Tibial artery (tissue), 4 donors: ENCODE measurements at places on chromosomes 2 and 18.

DNA sequence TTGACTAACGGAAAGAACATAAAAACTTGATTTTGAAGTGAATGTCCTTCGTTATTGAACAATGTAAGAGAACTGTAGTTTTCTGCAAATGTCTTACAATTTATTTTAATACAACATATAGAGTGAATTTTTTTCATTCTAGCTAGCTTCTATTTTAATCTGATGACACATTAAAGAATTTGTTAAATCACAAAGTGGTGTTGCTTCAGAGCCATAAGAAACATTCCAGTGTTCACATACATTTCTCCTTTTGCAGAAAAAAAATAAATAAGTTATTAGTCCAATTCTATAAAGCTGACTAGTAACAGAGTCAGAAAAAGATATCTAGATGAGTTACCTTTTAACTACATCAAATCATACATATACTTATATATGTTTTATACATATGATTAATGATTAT is 914.3 kb upstream of the SLC39A10 start:
- DNase-seq: no peak
- no peaks in the 10 kb centered on the region for H3K4me1 ChIP-seq
- no peaks in the 10 kb centered on the region for H3K36me3 ChIP-seq
- H3K4me3 ChIP-seq: no peak overlapping the region
- H3K27ac ChIP-seq: no peak overlapping the region

- H3K4me1 ChIP-seq: no peaks in the 10 kb centered on the region
- no peaks in the 10 kb centered on the region for H3K27me3 ChIP-seq
- H3K36me3 ChIP-seq: no peaks in the 10 kb centered on the region
- H3K4me3 ChIP-seq: no peak overlapping the region
- no peak overlapping the region for H3K27ac ChIP-seq
Observed at GRCh38 chr2:1910592-1911246, 166.4 kb upstream of the PXDN start.

GRCh38 chr2:132419941-132420340 is 3.3 kb downstream of the GPR39 start:
- H3K27ac ChIP-seq: no peak overlapping the region
- no peaks in the 10 kb centered on the region for H3K36me3 ChIP-seq
- H3K27me3 ChIP-seq: no peaks in the 10 kb centered on the region
- no peak overlapping the region for H3K4me3 ChIP-seq
- no peaks in the 10 kb centered on the region for H3K4me1 ChIP-seq

- peaks cover 48% of the 10 kb centered on the region for H3K4me1 ChIP-seq
- H3K4me3 ChIP-seq: peak overlapping the region; percentile 93
- peaks cover 4% of the 10 kb centered on the region for H3K36me3 ChIP-seq
- H3K27me3 ChIP-seq: no peaks in the 10 kb centered on the region
Observed at GRCh38 chr18:22170421-22171257, 1.2 kb downstream of the GATA6 start.

GRCh38 chr2:69525261-69525660 is 88.0 kb upstream of the NFU1 start:
- no peak for DNase-seq
- H3K4me1 ChIP-seq: no peaks in the 10 kb centered on the region
- no peaks in the 10 kb centered on the region for H3K27me3 ChIP-seq
- peaks cover 96% of the 10 kb centered on the region for H3K36me3 ChIP-seq

- H3K4me3 ChIP-seq: peak overlapping the region; percentile 46
- no peak for DNase-seq
- no peaks in the 10 kb centered on the region for H3K27me3 ChIP-seq
- no peaks in the 10 kb centered on the region for H3K4me1 ChIP-seq
- H3K27ac ChIP-seq: peak overlapping the region; percentile 17
Observed at GRCh38 chr18:62505669-62506494, 16.9 kb upstream of the ZCCHC2 start.

DNA sequence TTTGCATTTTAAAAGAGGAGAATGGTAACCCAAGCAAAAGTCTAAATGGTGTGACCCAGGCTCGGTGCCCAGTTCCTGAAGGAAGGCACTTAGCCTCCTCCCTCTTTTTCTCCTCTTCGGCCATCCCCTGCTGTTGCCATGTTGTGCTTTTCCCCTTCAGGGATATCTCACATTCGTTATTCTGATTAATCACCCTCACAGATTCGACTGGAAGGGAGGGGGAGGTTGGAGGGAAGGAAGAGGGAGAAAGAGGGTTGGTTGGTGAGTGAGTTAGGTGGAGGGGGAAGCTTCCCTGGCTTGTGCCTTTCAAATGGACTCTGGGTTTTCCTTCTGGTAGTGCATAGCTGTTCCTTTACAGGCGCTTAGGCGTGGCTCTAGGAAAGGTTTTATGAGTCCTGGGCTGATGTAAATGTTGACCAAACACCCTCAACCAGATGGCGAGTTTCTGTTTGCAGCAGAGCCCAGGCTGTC is 39.0 kb upstream of the LYPD6B start:
- no peaks in the 10 kb centered on the region for H3K4me1 ChIP-seq
- no peak overlapping the region for H3K4me3 ChIP-seq
- peaks cover 4% of the 10 kb centered on the region for H3K27me3 ChIP-seq

DNA sequence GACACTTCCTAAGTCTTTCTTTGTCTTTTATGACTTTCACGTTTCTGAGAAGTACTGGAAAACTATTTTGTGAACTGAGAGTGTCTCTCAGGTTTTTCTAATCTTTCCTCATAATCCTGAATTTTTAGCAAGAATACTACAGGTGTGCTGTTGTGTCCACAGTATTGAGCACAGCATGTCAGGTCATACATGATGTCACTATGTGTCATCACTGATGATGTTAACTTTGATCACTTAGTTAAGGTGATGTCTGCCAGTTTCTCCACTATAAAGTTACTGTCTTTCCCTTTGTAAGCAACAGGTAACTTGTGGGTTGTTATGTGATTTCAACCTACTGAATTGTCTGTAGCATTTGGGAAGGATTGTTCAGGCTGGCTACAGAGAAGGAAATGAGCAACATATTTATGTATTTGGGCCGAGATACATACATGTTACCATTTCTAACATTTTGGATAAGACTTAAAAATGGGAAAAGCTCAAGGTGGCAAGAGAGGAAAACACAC is 11.1 kb downstream of the MATN3 start:
- H3K27ac ChIP-seq: no peak overlapping the region
- no peaks in the 10 kb centered on the region for H3K4me1 ChIP-seq
- no peaks in the 10 kb centered on the region for H3K36me3 ChIP-seq
- DNase-seq: no peak

DNA sequence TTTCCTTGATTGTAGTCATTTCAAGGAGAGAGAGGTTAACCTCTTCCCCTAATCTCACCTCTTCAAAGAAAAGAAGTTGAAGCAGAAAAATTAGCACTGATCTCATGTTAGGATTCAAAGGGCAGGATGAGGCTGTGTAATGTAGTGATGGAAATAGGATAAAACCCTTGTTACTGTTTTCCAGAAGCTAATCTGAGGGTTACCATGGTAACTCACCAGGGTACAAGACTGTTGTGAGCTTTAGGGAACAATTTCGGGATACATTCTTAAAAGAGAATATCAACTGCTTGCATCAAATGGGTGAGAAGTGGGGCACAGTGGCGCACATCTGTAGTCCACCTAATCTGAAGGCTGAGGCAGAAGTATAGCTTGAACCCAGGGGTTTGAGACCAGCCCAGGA is 64.9 kb upstream of the SLC39A10 start:
- H3K4me1 ChIP-seq: no peaks in the 10 kb centered on the region
- H3K4me3 ChIP-seq: no peak overlapping the region
- no peaks in the 10 kb centered on the region for H3K27me3 ChIP-seq

- H3K27ac ChIP-seq: no peak overlapping the region
- no peaks in the 10 kb centered on the region for H3K27me3 ChIP-seq
- H3K36me3 ChIP-seq: no peaks in the 10 kb centered on the region
- H3K4me3 ChIP-seq: no peak overlapping the region
- no peak for DNase-seq
Observed at GRCh38 chr2:18132697-18133096, 254.2 kb downstream of the KCNS3 start.

DNA sequence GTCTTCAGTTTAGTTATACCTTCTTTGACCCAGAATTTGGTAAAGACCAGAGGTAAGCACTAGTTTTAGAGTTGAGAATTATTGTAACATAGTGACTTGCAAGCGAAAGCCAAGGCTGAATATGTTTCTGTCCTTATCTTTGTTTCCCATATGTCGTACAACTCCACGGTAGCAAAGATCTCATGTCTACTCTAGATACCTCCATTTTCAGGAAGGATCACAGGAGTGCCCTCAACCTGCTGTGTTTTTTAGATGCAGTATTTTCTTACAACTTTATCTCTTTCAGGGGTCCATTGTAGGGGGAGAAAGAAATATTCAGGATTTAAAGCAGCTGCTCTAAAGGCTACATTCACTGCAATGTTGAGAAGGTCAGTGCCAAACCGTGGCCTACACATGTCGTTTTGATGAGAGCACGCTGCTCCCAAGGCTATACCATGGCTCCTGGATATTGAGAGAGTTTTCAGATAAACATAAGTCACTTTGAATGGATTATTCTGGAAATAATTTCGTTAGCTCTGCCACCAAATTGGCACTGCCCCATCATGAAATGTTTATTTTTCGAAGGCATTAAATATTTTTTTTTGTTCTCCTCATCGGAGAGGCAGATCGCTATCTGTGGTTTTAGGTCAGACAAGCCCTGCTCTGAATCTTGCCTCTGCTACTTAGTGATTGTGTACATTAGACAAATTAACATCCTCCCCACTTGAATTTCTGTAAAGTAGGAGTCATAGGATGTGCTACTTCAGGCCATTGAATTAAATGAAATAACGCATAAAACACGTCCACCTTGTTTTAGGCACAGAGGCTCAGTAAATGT is 2.1 kb downstream of the RHBDD1 start:
- no peak overlapping the region for H3K27ac ChIP-seq
- no peaks in the 10 kb centered on the region for H3K36me3 ChIP-seq
- no peak overlapping the region for H3K4me3 ChIP-seq
- no peaks in the 10 kb centered on the region for H3K27me3 ChIP-seq
- H3K4me1 ChIP-seq: peaks cover 9% of the 10 kb centered on the region

GRCh38 chr18:40855661-40856060 is 1099.4 kb upstream of the PIK3C3 start:
- no peak overlapping the region for H3K27ac ChIP-seq
- no peaks in the 10 kb centered on the region for H3K4me1 ChIP-seq
- no peaks in the 10 kb centered on the region for H3K27me3 ChIP-seq
- no peak overlapping the region for H3K4me3 ChIP-seq

DNA sequence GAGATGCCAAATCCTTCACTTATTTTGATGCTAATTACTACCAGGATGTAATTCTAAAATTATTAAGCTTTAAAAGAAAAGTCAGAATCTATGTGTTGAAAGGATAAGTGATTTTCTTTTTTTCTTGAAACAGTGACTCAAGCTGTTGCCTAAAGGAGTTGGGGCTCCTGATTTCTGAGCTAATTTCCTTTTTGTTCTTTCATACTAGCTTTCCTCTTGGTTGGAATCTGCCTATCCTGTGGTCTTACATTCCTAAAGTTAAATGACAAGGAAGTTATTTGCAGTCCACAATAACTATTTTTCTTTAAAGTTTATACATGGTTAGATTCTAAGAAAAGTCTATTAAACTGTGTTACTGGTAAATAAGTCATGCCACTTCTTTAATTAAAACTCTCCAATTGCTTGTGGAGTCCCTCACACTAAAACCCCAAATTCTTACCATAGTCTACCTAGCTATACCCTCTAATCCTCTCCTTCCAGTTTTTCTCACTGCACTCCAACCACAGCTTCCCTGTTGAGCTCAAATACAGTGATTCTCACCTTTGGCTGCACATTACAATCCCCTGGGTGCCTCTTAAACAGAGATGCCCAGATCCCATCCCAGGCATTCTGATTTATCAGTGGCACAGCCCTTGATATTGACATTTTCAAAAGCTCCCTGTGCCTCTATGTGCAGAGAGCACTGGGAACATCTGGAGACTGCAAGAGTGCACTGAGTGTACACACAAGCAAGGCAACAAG is 63.3 kb upstream of the EFEMP1 start:
- no peaks in the 10 kb centered on the region for H3K4me1 ChIP-seq
- no peak overlapping the region for H3K27ac ChIP-seq
- no peak for DNase-seq
- H3K27me3 ChIP-seq: no peaks in the 10 kb centered on the region
- no peaks in the 10 kb centered on the region for H3K36me3 ChIP-seq

DNA sequence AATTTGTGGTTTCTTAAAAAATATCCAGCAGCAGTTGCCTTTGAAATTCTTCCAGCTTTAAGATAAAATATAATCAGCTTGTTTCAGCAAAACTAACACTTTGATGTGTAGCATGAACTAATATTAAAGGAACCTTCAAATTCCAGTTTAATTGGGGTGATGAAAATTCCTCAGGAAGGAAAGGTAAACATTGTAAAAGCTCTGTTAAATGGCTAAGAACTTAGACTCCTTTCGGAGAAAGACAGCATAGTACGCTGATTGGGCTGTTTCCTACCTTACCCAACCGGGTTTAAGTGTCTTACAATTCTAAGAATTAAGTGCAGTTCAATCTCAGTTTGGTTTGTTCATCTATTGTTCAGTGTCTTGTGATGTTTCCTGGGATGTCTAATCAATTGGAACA is 108.3 kb downstream of the CDH7 start:
- no peaks in the 10 kb centered on the region for H3K27me3 ChIP-seq
- H3K4me3 ChIP-seq: no peak overlapping the region
- no peaks in the 10 kb centered on the region for H3K36me3 ChIP-seq
- DNase-seq: no peak

DNA sequence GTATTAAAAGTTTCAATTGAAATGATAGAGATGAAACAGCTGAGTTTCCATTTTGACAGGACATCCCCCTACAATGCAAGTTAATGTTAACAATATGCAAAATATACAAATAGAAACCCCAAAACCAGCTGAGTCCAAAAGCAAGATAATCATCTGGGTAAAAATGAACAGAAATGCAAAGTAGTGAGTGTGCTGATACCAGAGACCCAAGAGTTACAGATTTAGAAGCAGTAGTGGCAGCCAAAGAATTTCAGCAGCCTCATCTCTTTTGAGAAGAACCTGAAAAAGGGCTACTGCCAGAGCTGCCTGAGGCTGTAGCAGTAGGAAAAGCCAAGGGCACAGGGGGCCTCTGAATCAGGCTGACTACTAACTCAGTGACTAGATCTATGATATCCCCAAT is 82.6 kb downstream of the THADA start:
- peaks cover 61% of the 10 kb centered on the region for H3K4me1 ChIP-seq
- no peak for DNase-seq
- peaks cover 4% of the 10 kb centered on the region for H3K36me3 ChIP-seq
- no peaks in the 10 kb centered on the region for H3K27me3 ChIP-seq
- peak overlapping the region; percentile 65 for H3K27ac ChIP-seq
- no peak overlapping the region for H3K4me3 ChIP-seq

DNA sequence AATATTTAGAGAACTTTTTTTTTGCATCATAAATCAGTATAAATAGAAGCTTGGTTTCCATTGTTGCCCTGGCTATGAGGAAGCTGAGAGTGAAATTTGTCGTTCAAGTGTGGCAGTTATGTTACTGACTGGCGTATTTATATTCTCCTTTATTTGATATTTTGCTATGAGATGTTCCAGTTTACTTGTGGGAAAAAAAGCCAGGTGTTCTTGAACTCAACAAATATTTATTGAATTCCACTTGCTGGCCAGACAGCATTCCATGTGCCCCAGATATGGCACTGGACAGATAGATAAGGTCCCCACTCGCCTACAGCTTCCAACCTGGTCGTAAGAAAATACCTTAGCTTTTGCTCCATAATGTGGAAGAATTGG is 44.7 kb downstream of the NEDD4L start:
- DNase-seq: no peak
- H3K27me3 ChIP-seq: no peaks in the 10 kb centered on the region
- H3K36me3 ChIP-seq: no peaks in the 10 kb centered on the region
- H3K4me1 ChIP-seq: no peaks in the 10 kb centered on the region
- no peak overlapping the region for H3K27ac ChIP-seq
- H3K4me3 ChIP-seq: no peak overlapping the region

GRCh38 chr2:12363138-12363537 is 353.6 kb upstream of the TRIB2 start:
- no peaks in the 10 kb centered on the region for H3K27me3 ChIP-seq
- DNase-seq: no peak
- H3K36me3 ChIP-seq: no peaks in the 10 kb centered on the region
- no peak overlapping the region for H3K4me3 ChIP-seq
- no peak overlapping the region for H3K27ac ChIP-seq
